ENCODE measurements at places on chromosomes 5 and 9.

- DNase-seq, result no peak
- H3K27me3 ChIP-seq, result no peaks in the 10 kb centered on the region
- no peak overlapping the region for H3K4me3 ChIP-seq
- no peak overlapping the region for H3K27ac ChIP-seq
Measured at GRCh38 chr9:123757960-123758359, 172.0 kb downstream of the DENND1A start.

DNA sequence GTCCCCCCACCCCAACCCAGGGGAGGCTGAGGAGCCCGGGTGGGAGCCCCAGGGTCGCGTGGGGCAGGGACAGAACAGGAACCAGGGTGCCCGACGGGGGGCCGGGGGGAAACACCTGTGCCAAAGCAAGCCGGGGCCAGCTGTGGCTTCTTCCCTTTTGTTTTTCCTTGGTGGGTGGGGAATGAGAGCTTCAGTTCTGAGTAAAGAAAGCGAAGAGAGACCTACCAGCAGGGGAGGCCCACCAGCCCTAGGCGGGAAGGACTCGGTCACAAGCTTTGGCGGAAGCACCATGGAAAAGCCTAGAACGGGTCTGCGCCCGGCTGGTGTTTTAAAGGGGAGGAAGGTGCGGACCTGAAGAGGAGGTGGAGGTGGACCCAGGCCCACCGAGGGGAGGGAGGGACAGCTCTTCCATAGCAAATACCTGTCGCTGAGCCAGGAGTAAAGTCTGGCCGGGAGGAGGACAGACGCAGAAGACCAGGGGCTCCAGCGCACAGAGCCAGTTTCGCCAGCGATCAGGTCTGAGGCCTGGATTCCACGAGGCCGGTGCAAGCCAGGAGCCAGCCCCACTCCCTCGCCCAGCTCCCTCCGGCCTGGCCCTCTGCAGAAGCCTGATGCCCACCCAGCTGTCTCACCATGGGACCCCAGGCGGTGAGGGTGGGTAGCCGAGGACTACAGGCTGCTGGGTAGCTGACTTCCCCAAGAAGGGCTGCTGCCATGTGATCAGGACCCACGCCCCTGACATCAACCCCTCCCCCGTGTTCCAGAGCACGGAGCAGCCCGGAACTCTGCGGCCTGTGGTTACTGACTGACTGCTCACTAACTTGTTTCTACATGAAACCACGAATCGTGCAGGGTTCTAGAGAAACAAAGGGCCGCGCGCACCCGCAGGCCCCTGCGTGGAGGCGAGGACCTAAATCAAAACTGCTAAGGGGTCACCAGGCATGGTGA, 849 bp upstream of the MGAT1 start:
- H3K27me3 ChIP-seq, result no peaks in the 10 kb centered on the region
- peak overlapping the region; percentile 92 for H3K27ac ChIP-seq
- no peaks in the 10 kb centered on the region for H3K36me3 ChIP-seq
- peak overlapping the region; percentile 98 for H3K4me3 ChIP-seq
- peak; percentile 83 for DNase-seq

DNA sequence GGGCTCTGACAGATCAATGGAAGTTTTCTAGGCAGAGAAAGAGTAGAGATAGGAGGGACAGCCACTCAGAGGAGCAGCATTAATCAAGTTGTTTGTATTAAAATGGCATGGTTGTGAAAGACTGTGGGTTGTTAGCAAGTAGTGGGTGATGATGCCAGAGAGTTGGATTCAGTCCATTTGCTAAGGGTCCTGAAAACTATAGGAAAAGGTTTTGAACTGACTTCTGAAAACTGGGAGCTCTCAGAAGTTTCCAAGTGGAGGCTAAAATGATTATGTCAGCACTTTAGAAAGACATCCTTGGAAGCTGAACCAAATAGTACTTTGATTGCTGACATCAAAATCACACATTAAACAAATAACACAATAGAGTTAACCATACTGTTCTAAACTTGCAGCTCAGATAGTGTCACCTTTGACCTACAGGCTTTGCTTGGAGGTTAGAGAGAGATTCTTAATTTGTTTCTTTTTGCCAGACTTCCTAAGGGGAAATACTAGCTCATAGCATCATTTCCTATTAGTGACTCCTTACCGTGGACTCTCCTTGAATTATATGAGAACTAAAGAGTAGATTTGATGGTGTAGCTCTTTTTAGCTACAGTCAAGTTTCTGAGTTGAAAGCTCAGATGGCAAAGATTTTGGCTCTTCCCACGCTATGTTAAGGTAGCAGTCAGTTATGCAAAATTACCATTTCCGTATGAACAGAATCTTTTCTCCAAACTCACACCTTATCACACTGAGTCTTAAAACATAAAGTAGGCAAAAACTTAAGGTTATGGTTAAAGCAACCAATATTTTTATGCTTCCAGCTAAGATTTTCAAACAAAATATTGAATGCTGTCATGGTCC, 277.1 kb downstream of the NR3C1 start:
- no peak overlapping the region for H3K4me3 ChIP-seq
- DNase-seq, result no peak
- H3K27ac ChIP-seq, result no peak overlapping the region
- H3K4me1 ChIP-seq, result peaks cover 8% of the 10 kb centered on the region
- no peaks in the 10 kb centered on the region for H3K27me3 ChIP-seq

- DNase-seq, result no peak
- H3K27ac ChIP-seq, result no peak overlapping the region
- peaks cover 8% of the 10 kb centered on the region for H3K27me3 ChIP-seq
- H3K36me3 ChIP-seq, result no peaks in the 10 kb centered on the region
Measured at GRCh38 chr9:130570208-130570607, 9.2 kb upstream of the FUBP3 start.

DNA sequence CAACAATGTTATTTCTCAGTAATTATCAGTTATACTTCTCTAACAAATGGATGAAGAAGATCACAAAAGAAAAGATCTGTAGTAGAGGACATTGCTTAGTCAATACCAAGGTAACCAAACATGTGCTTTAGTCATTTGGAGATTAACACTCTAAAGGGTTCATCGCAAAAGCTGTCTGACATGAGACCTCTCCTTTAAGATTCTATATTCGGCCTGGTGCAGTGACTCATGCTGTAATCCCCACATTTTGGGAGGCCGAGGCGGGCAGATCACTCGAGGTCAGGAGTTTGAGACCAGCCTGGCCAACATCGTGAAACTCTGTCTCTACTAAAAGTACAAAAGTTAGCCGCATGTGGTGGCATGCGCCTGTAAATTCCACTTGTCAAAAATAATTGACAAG, 18.3 kb upstream of the CKMT2 start:
- H3K4me3 ChIP-seq, result no peak overlapping the region
- H3K27ac ChIP-seq, result no peak overlapping the region
- H3K36me3 ChIP-seq, result no peaks in the 10 kb centered on the region
- no peaks in the 10 kb centered on the region for H3K27me3 ChIP-seq
- H3K4me1 ChIP-seq, result no peaks in the 10 kb centered on the region
- no peak for DNase-seq

DNA sequence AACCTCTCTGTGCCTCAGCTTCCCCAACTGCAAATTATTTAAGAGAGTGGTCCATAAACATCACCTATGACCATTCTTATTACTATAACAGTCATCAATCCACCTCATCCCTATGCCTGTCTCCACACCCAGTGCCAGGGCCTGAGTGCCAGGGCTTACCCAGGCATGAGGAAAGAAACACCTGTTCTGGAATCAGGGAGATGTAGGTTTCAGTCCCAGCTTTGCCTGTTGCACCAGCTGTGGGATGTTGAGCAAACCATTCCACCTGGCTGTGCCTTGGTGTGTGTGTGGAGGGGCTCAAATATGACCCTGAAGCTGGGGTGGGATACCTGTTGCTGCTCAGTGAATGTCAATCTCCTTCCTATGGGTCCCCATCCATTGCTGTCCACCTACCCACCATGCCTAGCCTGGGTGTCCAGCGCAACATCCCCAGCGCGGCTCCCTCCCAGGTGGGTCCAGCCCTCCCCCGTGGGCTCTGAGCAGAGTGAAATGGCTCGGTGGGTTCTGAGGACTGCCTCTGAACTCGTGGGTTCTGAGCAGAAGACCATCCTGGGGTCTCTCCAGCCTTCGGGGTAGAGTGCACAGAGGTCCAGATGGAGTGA, 16.3 kb downstream of the AKNA start:
- H3K27me3 ChIP-seq, result no peaks in the 10 kb centered on the region
- no peak overlapping the region for H3K27ac ChIP-seq
- H3K36me3 ChIP-seq, result peaks cover 74% of the 10 kb centered on the region
- no peak overlapping the region for H3K4me3 ChIP-seq
- H3K4me1 ChIP-seq, result no peaks in the 10 kb centered on the region

GRCh38 chr9:36855448-36856315, 178.4 kb downstream of the PAX5 start:
- H3K27ac ChIP-seq, result no peak overlapping the region
- H3K4me3 ChIP-seq, result no peak overlapping the region
- no peaks in the 10 kb centered on the region for H3K4me1 ChIP-seq
- DNase-seq, result no peak
- H3K36me3 ChIP-seq, result no peaks in the 10 kb centered on the region
- no peaks in the 10 kb centered on the region for H3K27me3 ChIP-seq

DNA sequence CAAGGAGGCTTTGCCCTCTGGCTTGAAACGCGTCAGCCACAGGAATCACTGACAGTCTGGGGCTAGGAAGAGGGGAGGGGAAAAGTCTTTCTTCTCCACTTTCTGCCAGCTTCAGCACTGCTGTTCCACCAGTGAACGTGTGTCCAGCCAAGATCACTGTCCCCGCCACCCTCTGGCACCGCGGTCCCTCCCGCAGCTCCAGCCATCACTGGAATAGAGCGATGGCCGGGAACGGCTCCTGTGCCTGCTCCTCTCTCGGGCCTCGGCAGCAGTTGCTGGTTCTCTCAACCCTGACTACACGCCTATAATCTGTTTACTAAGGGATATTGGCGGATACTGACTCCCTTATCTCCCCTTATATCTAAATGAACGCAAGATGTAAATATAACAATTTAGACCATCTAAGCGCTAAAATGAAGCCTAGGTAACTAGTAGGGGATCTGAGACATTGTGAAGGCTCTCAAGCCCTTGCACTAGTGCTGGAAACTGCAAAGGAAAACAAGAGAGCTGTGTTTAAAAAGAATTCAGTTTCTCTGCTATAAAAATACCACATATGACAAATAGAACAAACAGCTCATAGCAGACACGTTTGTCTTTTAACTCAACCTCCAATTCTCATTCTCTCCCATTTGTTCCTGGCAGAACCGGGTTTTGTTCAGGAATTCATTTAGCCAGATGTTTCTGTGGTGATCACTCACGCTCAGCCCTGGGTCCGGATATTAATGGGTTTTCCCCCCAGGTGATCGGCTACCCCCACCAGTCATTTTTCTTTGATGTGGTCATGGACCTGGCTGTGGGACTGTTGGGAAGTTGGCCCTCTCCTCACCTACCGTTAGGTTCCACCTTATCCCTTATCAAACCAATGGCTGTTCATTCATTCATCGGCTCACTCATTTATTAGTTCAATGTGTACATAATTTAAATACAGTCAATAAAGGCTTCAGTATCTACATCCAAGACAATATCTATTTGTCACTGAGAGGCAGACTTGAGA, 149.8 kb downstream of the MED10 start:
- no peaks in the 10 kb centered on the region for H3K4me1 ChIP-seq
- DNase-seq, result no peak
- no peak overlapping the region for H3K4me3 ChIP-seq
- H3K27me3 ChIP-seq, result no peaks in the 10 kb centered on the region
- H3K27ac ChIP-seq, result no peak overlapping the region

DNA sequence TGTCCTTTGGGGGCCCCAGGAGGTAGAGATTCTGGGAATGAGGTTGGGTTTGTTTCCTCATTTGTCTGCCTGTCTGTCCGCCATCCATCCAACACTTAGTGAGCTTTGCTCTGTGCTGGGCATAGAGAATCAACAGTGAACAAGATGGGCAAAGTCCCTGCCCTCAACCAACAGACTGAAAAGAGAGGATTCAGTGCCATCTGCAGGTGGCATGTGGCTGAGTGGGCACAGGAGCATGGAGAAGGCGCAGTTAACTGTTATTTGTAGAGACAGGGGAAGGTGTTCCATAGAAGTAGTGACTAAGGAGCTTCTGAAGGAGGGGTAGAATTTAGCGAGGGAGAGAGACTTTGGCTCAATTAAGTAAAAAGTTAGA, 23.1 kb downstream of the POLR1E start:
- H3K4me3 ChIP-seq, result no peak overlapping the region
- H3K27me3 ChIP-seq, result no peaks in the 10 kb centered on the region
- H3K4me1 ChIP-seq, result no peaks in the 10 kb centered on the region

Data from tibial artery (tissue), 4 donors.